ENCODE measurements at places on chromosomes 6 and 20.

- DNase-seq: no peak
These were observed 663 bp downstream of the COQ3 start for GRCh38 chr6:99393366-99393697.

DNA sequence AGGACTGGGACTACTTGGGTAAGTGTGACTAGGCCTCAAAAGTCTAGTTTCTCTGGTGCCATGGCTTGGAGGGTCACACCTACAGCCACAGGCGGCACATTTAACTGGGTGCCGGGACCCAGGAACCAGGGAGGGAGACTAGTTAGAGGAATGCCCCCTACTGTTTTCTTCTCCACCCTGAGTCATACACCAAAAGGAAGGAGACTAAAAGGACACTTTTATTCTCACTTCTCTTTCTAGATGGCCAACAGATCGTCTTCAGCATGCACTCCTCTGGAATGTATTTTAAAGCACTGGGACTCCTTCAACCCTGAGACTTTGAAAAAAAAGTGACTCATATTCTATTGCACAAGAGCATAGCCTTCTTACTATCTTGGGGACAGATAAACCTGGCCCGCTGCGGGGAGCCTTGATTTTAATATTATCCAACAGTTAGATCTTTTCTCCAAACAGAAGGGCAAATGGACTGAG, 33.4 kb downstream of the PLN start:
- no peak for DNase-seq

- no peak for DNase-seq
These were observed 63.2 kb downstream of the NOL4L start for GRCh38 chr20:32521780-32522525.

- DNase-seq: no peak
These were observed 216.7 kb upstream of the QKI start for GRCh38 chr6:163197839-163198238.

- DNase-seq: no peak
These were observed 15.3 kb downstream of the TJAP1 start for GRCh38 chr6:43492673-43493072.

- DNase-seq: no peak
These were observed 25.2 kb upstream of the LRRN4 start for GRCh38 chr20:6079016-6079415.

- no peak for DNase-seq
These were observed 24.1 kb upstream of the SULF2 start for GRCh38 chr20:47809161-47809960.

- no peak for DNase-seq
These were observed 5.4 kb downstream of the TGM3 start for GRCh38 chr20:2301164-2301622.

DNA sequence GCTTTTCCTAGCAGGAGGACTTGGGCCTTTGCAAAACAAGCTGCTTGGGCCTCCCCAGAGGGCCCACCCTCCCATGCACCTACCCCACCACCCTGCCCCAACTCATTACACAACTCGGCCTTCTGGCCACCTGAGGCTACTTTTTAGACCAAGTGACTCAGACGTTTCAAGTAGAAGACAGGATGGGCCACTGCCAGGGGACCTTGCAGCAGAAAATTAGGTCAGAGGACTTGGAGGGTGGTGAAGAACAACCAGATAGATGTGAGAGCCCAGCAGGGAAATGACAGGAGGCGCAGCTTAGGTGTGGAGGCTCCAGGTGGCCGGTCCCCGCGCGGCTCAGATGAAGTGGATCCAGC, 1.4 kb downstream of the PPP1R3D start:
- DNase-seq: no peak

DNA sequence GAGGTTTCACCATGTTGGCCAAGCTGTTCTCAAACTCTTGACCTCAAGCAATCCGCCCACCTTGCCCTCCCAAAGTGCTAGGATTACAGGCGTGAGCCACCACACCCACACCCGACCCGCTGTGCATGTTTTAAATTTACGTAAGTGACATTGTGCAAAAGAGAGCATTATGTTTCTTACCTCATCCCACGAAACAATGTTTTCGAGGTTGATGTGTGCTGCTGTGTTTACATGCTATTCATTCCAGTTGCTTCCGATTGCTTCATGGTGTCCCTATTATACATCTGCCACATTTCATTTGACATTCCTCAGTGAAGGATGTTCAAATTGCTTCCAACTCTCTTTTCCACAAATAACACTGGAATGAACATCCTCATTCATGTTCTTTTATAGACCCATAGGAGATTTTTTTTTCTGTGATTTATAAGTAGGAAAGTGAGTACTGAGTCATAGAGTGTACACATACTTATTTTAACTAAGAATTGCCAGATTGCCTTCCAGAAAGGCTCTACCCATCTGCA, 403.9 kb upstream of the JARID2 start:
- no peak for DNase-seq

- DNase-seq: no peak
These were observed 235.7 kb downstream of the MYLK4 start for GRCh38 chr6:2514965-2515543.

- no peak for DNase-seq
These were observed 474.7 kb downstream of the EPM2A start for GRCh38 chr6:145260484-145261175.

DNA sequence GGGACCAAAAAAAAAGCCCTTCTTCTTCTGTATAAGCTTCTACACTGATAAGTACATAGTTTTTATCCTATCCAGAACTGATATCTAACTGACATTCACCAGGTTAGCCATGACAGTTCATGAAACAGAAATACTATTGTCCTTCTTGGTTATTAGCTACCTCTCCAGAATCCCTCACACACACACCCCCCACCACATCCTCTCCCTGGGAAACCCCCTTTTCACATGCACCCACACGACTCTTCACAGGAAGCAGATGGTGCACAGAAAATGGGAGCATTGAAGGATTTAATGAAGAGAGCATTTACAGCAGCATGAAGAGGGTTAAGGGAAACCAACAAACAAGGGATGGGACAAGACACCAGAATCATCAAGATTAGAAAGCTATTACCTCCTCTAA, 88.9 kb downstream of the FHL5 start:
- no peak for DNase-seq

DNA sequence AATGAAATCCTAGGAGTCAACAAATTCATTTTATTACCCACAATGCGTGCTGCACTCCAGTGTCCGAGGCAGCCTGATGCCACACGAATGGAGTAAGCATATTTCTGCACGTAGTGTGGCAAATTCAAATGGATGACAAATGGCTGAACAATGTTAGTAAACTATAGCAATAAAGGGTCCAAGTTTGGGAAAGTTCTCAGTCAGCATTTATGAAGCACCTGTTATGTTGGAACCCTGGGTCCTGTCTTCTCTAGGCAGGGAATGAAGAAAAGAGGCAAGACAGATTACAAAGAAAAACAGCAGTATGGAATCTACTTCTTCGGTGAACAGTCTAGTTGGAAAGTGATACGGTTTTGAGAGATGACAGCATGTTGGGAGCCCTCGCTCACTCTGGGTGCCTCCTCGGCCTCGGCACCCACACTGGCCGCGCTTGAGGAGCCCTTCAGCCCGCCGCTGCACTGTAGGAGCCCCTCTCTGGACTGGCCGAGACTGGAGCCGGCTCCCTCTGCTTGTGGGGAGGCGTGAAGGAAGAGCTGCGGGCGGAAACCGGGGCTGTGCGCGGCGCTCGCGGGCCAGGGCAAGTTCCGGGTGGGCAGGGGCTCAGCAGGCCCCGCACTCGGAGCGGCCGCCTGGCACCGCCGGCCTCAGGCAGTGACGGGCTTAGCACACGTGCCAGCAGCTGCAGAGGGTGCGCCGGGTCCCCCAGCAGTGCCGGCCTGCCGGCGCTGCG, 4.8 kb upstream of the RANBP9 start:
- DNase-seq: no peak

- no peak for DNase-seq
These were observed 90.5 kb downstream of the BTBD9 start for GRCh38 chr6:38549180-38549579.

DNA sequence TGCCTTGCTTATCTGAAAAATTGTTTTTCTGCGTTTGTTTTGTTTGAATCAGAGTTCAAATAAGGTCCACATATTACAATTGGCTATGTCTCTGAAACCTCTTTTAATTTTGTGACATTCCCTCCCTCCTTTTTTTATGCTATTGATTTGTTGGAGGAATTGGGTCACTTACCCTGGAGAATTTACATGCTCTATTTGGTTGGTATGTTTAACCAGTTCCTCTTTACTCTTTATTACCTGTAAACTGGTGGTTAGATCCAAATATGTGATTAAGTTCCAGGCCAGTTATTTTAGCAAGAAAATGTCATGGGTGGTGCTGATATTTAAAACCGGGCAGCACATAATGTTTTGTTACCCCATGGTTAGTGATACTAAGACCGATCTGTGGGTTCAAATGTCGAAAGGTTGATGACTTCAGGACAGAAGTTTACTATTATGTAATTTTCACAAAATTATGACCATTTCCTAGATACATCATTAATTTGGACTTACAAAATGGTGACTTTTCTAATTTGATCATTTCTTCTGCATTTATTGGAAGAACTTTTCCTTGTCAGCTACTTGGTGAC, 77.3 kb downstream of the KIZ start:
- no peak for DNase-seq

DNA sequence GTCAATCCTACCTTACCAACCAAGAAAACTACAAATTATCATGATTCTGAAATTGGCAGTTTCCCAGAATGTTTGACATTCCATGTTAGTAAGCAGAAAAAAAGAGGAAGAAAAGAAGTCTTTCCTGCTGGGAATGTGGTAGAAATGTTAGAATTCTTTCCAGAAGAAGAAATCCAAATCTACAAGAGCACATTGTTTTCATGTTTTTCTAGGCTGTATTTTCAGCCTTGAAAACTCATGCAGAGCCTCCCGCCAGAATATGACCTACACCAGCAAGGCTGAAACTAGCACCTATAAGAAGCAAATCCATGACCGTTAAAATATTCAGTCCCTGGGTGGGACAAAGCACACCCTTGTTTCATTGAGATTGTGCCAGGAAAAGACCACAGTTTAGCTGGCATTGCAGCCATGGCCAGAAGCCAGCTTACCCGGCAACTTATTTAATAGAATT, 259.4 kb downstream of the GJA1 start:
- DNase-seq: no peak

GRCh38 chr6:9250852-9251251, 815.5 kb upstream of the SLC35B3 start:
- DNase-seq: no peak

GRCh38 chr20:21289651-21290050, 13.5 kb upstream of the XRN2 start:
- no peak for DNase-seq

DNA sequence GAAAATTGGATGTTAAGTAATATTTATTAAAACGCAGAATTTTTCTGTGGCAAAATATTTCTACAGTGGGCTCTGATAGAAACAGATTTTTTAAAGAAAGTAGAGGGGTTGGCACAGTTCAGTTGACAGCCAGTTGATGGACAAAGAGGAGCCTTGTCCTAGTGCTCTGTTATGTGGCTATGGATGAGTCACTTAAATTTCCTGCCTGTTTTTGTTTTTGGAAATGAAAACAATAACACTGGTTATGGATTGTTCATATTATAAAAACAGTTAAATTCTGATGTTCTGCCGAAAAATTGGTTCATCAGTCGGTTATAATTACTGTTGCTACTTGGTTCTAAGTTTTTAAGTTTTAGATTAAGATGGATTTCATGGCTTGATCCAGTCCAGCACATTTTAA, 42.8 kb downstream of the MYO6 start:
- DNase-seq: no peak

DNA sequence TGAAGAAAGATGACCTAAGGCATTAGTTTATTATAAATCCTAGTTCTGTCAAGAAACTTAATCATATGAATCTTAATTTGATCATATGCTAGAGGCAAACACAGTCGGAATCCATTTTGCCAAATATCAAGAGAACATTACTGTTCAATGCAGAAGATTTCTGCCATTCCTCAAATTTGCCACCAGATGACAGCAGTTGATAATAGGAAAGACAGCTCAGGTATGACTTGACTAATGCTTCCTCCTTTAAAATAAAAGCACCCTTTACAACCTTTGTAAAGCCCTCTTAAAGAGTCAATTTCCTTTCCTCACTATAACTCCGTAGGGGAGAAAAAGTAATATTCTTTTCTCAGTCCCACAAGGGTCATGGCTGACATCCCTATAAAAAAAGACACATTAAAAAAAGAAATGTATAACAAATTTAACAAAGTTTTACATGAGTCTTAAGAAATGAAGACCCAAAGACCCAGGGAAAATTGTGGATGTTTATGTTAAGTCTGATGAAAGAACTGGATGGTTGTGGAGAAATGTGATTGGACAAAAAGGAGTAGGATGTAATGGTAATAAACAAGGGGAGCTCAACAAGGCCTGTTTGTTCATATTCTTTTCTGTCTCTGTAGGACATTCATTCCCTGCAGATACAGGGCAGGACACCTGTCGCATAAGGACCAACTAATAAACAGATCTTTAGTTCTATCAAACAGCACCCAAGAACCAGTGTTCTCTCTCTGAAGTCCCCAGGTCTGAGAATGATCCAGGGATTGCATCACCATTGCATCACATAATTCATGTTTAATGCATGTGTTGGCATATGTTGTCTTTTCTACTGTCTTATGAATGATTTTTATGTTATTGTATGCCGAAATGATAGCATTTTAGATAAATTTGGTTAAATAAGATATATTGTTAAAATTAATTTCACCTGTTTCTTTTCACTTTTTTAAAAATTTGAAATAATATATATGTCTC, 23.0 kb upstream of the IL17A start:
- DNase-seq: no peak

GRCh38 chr20:60211618-60212463, 253.6 kb downstream of the CDH26 start:
- DNase-seq: no peak
